ENCODE measurements at places on chromosomes 6 and 20.
A peak's percentile ranks its signal among the peaks of the same experiment; 100 is the strongest.

DNA sequence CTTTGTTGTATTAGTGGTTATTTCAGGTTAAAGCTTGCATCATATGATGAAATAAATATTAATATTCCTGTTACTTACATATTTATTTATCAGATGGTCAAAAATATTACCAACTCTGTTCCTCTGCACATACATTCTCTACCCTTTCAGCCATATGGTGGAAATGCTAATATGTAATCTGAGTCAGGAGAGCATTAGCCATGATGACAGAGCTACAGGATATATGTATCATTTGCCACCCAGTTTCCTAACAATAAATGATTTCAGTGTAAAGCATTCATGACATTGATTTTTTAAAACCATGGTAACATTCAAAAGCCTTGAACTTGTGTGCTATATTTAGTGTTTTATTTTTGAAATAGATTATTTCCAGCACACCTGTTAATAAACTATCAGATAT is 16.6 kb downstream of the POPDC3 start:
- DNase-seq = no peak

GRCh38 chr6:132490024-132490423 is 22.9 kb downstream of the STX7 start:
- peak; percentile 66 for DNase-seq

- DNase-seq = no peak
Observed at GRCh38 chr6:135323202-135323668, 142.1 kb downstream of the MYB start.

DNA sequence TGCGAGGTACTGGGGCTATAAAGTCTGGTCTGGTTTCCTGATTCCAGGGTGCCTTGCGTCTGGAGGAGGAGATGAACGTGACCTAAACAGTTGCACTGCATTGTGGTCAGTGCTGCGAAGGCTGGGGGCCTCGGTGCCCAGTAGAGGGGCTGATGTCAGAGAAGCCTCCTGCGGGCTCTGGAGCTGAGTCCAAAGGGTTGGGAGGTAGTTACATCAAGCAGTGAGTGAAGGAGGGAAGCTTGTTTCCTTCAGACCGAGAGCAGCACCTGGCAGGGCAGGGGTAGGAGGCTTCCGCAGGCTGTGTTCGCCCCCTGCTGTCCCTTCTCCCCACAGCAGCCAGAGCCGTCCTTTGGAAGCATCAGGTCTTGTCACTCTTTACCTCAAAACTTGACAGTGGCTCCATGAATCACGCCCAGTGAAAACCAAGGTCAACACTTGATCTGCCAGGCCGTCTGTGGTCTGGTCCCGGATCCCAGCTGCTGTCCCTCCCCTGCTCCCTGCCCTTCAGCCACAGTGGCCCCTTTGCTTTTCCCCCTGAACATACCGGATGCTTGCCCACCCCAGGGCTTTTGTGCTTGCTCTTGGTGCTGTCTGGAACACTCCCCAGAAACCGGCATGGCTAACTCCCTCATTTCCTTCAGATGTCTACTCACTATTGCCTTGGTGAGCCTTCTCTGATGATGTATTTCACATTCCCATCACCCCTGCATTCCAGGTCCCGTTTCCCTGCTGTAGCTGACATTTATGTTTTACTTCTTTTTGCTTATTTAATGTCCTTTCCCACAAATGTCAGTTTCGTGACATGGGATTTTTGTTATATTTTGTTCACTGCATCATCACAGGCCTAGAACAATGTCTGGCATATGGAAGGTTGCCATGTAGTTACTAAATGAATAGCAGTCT is 7.0 kb downstream of the DYNLRB1 start:
- peak; percentile 64 for DNase-seq

GRCh38 chr6:146595972-146596731 is 2.6 kb upstream of the ADGB start:
- DNase-seq = peak; percentile 23

Data from tibial artery (tissue), 4 donors.